ENCODE measurements at places on chromosomes 1 and 21. TPM values are rescaled to one million over a fixed set of nuclear protein-coding genes. Genes with fewer than 3 reads are reported as not detected.

C1orf35 gene
- total RNA-seq = 9.1 TPM

- DNase-seq = no peak
These were observed 67.5 kb upstream of the VAMP3 start for GRCh38 chr1:7703321-7704213.

DNA sequence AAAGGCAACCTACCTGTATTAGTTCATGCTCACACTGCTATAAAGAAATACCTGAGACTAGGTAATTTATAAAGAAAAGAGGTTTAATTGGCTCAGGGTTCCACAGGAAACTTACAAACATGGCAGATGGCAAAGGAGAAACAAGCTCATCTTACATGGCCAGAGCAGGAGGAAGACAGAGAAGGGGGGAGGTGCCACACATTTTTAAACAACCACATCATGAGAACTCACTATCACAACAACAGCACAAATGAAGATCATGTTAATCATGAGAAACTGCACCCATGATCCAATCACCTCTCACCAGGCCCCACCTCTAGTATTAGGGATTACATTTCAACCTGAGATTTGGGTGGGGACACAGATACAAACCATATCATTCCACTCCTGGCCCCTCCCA lies 90.6 kb upstream of the KCTD3 start:
- no peak for DNase-seq

DNA sequence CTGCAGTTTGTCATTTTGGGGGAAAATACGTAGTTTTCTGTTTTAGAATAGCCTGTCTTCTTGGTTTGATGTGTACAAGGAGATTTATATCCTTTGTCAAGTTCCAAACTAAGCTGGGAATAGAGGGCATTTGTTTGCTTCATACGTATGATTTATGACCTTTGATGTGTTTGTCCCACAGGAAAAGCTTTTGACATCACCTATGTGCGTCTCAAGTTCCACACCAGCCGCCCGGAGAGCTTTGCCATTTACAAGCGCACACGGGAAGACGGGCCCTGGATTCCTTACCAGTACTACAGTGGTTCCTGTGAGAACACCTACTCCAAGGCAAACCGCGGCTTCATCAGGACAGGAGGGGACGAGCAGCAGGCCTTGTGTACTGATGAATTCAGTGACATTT lies 79.9 kb downstream of the LAMC1 start:
- no peak for DNase-seq

IL20 gene
- not detected for total RNA-seq

RPRD2 gene
- total RNA-seq = 19.5 TPM

- DNase-seq = no peak
These were observed 27.0 kb upstream of the ST6GALNAC5 start for GRCh38 chr1:76840278-76840677.
